ENCODE measurements at places on chromosomes 6 and 20. TPM values are rescaled to one million over a fixed set of nuclear protein-coding genes. Genes with fewer than 3 reads are reported as not detected.

- DNase-seq: no peak
Measured at GRCh38 chr6:49557177-49557576, 6.7 kb downstream of the C6orf141 start.

DNA sequence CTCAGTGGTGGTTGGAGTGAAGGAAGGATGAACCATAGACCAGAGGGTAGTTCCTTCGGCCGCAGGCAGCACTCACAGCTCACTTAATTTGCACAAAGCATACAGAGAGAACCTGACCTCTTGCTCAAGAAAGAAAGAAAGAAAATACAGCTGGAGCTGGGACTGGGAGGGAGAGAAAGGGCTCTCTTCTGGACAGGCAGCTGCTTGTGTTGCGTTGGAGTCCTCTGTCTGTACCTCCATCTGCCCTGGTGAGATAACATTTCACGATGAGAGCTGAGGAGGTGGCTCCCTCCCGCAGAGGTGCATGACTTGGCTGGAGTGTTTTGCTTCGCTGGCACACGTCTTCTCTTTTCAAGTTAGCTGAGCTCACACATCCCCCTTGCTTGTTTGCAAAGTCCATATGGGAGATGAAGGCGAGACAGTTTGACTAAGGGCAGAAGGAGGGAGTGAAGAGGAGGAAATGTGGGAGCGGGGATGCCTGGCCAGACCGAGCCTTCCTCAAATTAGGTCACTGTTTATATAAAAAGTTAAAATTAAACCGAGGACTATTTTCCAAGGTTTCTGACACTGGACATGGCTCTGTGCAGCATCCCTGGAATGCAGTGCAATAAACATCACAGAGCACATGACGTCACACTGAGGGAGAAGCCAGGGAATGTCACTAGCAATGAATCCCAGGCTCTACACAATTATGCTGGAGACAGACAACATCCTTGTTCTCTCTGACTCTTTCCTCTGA lies 359.4 kb downstream of the CD83 start:
- DNase-seq: peak; percentile 43

- DNase-seq: no peak
Measured at GRCh38 chr6:84967389-84967788, 203.0 kb upstream of the TBX18 start.

DNA sequence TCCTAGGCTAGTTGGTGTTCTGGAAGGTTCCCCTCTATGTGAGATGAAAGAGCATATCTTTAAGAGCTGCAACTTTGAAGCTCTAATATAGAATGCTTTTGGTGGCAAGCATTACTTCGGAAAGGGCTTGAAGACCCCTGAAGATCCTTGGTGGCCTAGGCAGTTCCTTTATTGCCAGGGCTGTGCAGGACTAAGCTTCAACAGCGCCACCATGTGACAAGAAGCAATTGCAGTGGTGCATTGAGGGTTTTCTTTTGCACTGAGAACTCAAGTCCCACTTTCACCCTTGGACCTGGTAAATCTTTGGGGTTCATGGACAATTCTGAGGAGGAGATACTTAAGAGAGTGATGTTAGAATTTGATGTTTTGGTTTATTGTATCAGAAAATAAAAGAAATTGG lies 237.4 kb upstream of the GMDS start:
- DNase-seq: no peak

- no peak for DNase-seq
Measured at GRCh38 chr6:24907919-24908649, 27.7 kb downstream of the RIPOR2 start.

GRCh38 chr20:25195962-25196785 lies 662 bp downstream of the ENTPD6 start:
- DNase-seq: no peak

- DNase-seq: no peak
Measured at GRCh38 chr6:145241039-145241438, 494.3 kb downstream of the EPM2A start.

- no peak for DNase-seq
Measured at GRCh38 chr6:16397623-16398022, 159.2 kb downstream of the GMPR start.

GRCh38 chr6:126781582-126781981 lies 336.9 kb upstream of the RSPO3 start:
- DNase-seq: no peak

OR2H1 gene
- not detected for total RNA-seq

PDE7B gene
- total RNA-seq: 1.3 TPM

FAM162B gene
- total RNA-seq: 1.9 TPM

BACH2 gene
- total RNA-seq: 9.3 TPM

BLOC1S5 gene
- total RNA-seq: 7.5 TPM
